ENCODE measurements at places on chromosomes 5 and 9.

GRCh38 chr5:7745882-7746610 lies 104.9 kb downstream of the CFAP90 start:
- peak; percentile 54 for DNase-seq

DNA sequence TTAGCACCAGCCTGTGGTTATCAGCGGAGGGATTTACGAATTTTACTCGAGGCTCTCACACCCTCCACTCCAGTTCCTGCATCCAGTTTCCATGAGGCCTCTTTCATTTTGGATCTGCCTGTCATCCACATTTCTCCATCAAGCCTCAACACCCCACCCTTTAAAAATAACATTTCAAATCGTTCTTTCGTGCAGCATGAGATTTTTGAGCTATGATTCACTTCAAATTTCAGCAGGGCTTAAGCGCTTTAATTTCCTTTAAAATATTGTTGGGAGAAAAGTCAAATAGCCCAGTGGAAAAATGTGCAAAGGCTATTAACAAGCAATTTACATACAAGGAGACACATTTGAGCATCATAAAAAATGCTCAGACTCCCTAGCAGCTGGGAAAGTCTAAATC lies 103.2 kb downstream of the MSX2 start:
- DNase-seq: no peak

DNA sequence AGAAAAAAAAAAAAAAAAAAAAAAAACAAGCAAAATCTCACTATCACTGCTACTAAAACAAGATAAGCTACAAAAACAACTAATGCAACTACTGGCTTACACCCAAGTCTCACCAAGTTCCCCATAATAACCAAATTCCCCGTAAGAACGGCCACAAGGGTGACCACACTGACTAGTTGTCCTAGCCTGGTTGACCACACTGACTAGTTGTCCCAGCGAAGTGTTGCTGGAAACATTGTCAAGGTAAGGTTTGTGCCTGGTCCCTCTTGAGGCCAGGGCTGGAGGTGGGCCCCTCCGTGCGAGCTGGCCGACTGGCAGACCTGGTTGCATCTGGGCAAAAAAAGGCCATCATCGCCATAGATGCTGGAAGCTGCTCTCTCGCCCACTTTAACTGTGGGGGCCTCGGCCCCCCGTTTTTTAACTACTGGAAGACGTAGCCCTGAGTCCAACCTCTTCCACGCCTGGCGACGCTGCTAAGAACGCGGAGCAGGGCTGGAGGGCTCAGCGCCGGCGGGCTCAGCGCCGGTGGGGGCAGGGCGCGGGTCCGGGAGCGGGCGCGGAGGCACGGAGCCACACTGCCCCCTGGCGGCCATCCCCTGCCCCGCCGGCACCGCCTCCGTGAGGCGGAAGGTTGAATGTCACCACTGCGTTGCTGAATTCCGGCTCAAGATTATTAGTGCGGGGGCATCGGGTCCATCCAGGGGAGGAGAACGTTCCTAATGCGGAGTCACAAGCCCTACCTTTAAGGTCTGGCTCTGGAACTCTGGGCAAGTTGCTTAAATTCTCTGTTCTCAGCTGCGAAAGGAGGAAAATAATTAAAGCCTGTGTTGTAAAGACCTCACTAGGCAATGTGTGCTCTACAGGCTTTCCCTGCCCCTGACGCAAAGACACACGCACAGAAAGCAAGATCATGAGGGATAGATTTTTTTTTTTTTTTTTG lies 84.0 kb downstream of the HSD17B3 start:
- peak; percentile 73 for DNase-seq

DNA sequence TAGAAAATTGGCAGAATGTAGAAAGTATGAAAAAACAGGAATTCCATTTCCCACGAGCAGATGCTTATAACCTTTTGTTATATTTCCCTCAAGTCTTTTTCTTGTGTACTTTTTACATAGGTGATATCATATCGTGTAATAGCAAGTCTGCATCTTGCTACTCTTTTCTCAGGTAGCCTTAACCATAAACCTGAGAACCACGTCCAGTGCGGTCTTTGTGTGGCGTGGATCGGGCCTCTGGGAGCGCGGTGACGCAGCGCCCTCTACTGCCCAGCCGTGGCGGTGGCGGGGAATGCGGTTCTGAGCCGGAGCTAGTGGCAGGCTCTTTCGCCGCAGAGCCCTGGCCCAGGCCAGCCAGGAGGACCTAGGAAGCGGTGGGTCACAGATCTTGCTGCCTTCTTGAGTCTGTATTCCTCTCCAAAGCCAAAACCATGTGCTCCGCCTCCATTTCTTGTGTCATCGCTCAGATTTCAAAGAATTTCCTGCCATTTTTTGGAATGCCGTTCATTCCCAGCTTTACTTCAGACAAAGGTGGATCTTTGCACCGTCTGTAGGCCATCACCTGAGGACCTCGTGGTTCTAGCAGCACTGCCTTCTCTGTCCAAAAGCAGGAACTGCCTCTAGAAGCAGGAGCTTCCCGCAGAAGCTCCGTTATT lies 71.9 kb downstream of the MVB12B start:
- peak; percentile 79 for DNase-seq

- DNase-seq: no peak
Measured at GRCh38 chr5:139850423-139851016, 54.9 kb downstream of the PSD2 start.

DNA sequence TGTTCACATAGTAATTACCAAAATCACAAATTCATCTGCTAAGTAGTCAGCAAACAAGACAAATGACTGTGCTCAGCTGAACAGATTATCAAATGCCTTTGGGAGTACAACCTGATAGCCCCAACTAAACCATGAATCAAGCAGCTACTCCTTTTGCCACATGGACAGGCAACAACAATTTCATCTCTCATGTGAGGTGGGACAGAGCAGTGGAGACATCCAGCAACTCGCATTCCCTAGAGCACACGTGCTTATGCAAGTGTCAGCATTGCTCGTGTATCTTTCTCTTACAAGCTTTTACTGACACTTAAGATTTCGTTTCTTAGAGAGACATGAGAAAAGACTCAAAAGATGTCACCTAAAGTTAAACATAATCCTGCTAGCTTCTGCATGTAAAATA lies 42.7 kb upstream of the PPP2R2B start:
- DNase-seq: no peak

DNA sequence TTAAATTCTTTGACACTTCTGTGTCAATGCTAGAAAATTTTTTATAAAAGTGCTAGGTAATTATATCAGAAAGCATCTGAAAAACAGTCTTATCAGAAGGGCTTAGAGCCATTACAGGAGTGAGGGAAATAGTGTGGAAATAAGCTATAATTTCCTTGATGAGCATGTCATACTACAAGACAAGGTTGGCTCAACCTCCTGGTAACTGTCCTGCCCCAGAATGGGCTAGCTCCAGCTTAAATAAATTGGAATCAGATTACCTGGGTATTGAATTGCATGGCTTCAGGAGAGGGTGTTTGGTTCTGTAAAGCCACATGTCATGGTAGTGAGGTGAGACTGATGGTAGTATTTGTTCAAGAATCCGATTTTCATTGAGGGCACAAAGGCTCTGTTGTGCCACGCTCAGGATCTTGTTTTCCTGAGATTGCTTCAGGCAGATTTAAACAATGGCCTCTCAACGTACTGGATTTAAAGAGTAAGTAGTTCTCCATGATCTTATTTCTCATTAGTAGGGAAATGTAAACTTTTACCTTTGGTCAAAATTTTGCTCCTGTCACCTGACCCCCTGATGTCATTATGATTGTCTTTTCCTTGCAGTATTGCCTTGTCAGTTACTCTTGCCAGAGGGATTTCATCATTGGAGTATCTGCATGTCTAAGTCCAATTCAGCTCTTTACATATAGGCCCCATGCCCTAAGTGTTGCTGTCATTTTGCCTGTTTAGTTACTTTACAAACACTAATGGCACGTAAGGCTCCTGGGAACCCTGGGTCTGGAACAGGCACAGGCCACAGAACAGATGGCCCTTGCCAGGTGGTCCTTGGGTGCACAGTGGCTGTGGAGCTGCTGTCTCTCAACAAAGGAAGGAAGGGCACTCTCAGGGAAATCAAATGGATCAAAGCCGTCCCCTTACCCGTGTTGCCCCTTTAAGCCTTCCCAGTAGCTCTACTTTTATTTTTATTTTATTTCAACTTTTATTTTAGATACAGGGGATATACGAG lies 21.3 kb downstream of the TRIO start:
- no peak for DNase-seq

GRCh38 chr9:38226491-38226951 lies 157.5 kb upstream of the SHB start:
- no peak for DNase-seq

Data from hindlimb muscle (tissue), 1 donor.